ENCODE measurements at places on chromosomes 11 and 22.

DNA sequence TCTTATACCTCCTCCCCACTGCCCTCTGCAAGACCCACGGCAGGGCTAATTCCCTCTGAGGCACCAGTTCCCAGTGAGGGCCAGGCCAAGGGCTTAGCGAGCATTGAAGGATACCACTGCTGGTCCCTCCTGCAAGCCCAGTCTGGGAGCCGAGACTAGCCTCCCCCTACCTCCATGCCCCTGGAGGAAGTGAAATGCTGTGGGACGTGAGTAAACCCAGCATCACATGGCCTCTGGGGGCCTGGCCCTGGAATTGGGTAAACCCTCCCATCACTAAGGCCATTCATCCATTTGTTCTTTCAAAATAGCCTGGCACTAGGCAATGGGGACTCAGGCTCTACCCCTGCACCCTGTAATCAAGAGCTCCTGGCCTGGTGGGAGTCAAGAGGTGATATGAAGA lies 24.7 kb downstream of the ARAP1 start:
- no peak for DNase-seq

GRCh38 chr11:130431801-130432200 lies 3.4 kb upstream of the ADAMTS8 start:
- no peak for DNase-seq

GRCh38 chr22:20550851-20551744 lies 43.7 kb downstream of the MED15 start:
- DNase-seq, result no peak

DNA sequence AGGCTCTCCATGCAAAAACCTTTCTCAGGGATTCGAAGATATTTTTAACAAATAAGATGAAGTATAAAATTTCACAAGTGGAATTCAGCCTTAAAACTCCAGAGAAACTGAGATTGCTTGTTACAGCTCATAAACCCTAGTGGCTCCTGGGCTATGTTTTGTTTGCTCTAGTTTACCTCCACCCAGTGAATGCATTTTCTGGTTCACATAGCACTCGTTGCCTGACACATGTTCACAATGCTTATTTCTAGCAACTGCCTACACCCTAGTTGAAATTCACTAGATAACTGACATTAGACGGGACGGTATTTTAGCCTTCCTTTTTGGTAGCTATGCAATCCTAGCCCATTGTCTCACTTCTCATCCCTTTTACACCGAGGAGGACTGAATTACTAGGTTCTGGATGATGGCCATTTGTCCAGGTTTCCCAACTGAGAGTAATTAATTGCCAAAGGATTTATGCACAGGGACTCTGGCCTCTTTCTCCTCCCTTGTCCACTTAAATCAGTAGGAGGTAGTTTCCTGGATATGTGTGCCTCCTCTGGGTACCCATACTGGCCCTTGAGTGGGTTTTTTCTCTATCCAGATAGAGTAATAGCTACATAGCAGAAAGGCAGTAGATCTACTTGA lies 951.6 kb downstream of the DLG2 start:
- DNase-seq, result no peak

- DNase-seq, result no peak
Measured at GRCh38 chr11:10641177-10641911, 52.2 kb downstream of the IRAG1 start.

DNA sequence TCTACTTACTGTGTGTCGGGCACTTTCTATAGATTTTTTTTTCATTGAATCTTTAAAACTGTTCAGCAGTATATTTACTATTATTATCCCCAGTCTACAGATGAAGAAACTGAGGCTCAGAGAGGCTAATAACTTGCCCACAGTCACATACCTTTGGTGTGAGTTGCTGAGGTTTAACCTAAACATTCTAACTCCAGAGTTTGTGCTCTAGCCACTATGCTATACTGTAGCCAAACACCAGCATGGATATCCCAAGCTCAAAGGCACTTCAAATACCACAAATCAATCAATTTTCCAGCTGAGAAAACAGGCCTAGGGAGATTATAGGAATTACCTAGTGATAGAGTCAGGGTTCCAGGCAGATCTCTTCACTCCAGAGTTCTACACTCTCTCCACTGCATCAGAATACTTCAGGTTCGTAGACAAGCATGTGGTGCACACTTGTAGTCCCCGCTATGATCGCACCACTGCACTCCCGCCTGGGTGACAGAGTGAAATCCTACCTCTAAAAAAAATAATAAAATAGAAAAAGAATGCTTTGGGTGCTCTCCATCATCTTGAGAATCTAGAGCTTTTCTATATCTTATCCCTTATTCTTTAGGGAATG lies 20.4 kb upstream of the UPB1 start:
- no peak for DNase-seq

DNA sequence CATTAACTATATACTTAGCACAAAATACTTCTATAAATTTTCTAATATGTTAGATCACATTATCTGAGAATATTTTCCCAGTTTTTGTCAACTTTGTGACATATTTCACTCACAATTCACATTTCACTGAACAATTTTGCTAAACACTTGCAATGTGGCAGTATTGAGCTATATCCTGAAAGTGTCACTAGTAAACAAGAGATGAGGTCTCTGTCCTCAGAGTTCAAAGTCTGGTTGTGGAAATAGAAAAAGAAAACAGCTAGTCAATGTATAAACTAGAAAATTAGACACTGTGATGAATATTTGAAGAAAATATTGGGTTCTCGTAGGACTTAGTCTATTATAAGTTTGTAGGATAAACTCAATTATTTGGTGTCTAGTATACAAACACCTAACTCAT lies 87.4 kb upstream of the CHORDC1 start:
- DNase-seq, result no peak

- DNase-seq, result no peak
Measured at GRCh38 chr11:96869207-96869606, 479.4 kb downstream of the JRKL start.

DNA sequence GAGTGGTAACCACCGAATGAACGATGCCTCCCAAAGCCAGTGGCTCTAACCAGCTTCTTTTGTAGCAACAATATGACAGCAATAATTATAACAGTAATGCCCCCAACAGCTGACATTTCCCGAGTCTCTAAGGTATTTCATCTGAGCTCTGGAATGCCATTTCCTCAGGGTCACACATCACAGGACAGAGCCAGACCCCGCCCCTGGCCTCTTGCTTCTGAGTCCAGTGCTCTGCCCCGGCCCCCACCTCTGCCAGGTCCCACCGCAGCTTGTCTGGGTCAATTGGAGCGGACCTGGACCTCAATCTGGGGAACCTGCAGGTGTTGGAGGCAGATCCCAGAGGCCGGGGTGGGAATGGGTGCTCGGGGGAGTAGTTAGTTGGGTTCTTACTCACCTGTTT lies 63.8 kb downstream of the IGLL1 start:
- DNase-seq, result no peak
